Mammary epithelial cell (primary cell): ENCODE measurements at places on chromosomes 5 and 9. TPM values are rescaled to one million over a fixed set of nuclear protein-coding genes. Genes with fewer than 3 reads are reported as not detected.

SLC44A1 gene
- 19.0 TPM for polyA plus RNA-seq

HSD17B3 gene
- polyA plus RNA-seq: 0.05 TPM

BAAT gene
- 0.02 TPM for polyA plus RNA-seq

ADGRD2 gene
- polyA plus RNA-seq: 0.10 TPM

GPRIN1 gene
- polyA plus RNA-seq: 3.7 TPM

EGFL7 gene
- 8.7 TPM for polyA plus RNA-seq

PARP8 gene
- polyA plus RNA-seq: 15.4 TPM

CEL gene
- polyA plus RNA-seq: 1.2 TPM

MAN2A1 gene
- 17.9 TPM for polyA plus RNA-seq

NR6A1 gene
- polyA plus RNA-seq: 0.76 TPM

COL5A1 gene
- polyA plus RNA-seq: 1.2 TPM

TMOD1 gene
- 0.08 TPM for polyA plus RNA-seq

JAKMIP2 gene
- polyA plus RNA-seq: 0.12 TPM

CA9 gene
- polyA plus RNA-seq: 37.7 TPM

GNA14 gene
- not detected for polyA plus RNA-seq

FOXI1 gene
- not detected for polyA plus RNA-seq

SLC25A51 gene
- 25.0 TPM for polyA plus RNA-seq

ABLIM3 gene
- polyA plus RNA-seq: 21.6 TPM

PCDHGB1 gene
- polyA plus RNA-seq: 0.14 TPM

STC2 gene
- polyA plus RNA-seq: 30.0 TPM

BTNL3 gene
- not detected for polyA plus RNA-seq

DOCK2 gene
- polyA plus RNA-seq: 0.29 TPM

GABRA6 gene
- polyA plus RNA-seq: not detected

IFNB1 gene
- not detected for polyA plus RNA-seq

ABO gene
- polyA plus RNA-seq: 0.01 TPM

SPINK7 gene
- polyA plus RNA-seq: not detected

SLC6A3 gene
- polyA plus RNA-seq: not detected

NMUR2 gene
- not detected for polyA plus RNA-seq

BARHL1 gene
- not detected for polyA plus RNA-seq

SH3GL2 gene
- not detected for polyA plus RNA-seq

C9 gene
- not detected for polyA plus RNA-seq

ROPN1L gene
- polyA plus RNA-seq: 0.18 TPM

SMIM33 gene
- not detected for polyA plus RNA-seq

PCDHA11 gene
- polyA plus RNA-seq: 1.2 TPM

FOXD4L6 gene
- not detected for polyA plus RNA-seq

SNCAIP gene
- not detected for polyA plus RNA-seq

NTNG2 gene
- 0.74 TPM for polyA plus RNA-seq

CDKN2A gene
- polyA plus RNA-seq: 50.7 TPM

PTGES gene
- polyA plus RNA-seq: 59.6 TPM

PJA2 gene
- 24.2 TPM for polyA plus RNA-seq

TSSK1B gene
- polyA plus RNA-seq: 0.05 TPM

SLC6A18 gene
- not detected for polyA plus RNA-seq

IL5 gene
- polyA plus RNA-seq: not detected
